ENCODE measurements at places on chromosomes 13 and 19.

DNA sequence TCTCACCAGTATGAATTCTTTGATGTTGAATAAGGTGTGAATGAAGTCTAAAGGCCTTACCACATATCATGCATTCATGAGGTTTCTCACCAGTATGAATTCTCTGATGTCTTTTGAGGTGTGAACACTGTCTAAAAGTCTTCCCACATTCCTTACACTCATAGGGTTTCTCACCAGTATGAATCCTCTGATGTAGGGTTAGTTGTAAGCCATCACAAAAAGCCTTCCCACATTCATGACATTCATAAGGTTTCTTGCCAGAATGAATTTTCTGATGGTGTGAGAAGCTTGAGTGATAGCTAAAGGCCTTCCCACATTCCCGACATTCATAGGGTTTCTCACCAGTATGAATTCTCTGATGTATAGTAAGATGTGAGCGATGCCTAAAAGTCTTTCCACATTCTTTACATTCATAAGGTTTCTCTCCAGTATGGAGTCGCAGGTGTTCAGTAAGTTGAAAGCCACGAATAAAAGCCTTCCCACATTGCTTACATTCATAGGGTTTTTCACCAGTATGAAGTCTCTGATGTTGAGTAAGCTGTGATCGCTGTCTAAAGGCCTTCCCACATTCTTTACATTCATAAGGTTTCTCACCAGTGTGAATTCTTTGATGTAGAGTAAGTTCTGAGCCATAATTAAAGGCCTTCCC lies 27.7 kb downstream of the ZNF461 start:
- DNase-seq = no peak

DNA sequence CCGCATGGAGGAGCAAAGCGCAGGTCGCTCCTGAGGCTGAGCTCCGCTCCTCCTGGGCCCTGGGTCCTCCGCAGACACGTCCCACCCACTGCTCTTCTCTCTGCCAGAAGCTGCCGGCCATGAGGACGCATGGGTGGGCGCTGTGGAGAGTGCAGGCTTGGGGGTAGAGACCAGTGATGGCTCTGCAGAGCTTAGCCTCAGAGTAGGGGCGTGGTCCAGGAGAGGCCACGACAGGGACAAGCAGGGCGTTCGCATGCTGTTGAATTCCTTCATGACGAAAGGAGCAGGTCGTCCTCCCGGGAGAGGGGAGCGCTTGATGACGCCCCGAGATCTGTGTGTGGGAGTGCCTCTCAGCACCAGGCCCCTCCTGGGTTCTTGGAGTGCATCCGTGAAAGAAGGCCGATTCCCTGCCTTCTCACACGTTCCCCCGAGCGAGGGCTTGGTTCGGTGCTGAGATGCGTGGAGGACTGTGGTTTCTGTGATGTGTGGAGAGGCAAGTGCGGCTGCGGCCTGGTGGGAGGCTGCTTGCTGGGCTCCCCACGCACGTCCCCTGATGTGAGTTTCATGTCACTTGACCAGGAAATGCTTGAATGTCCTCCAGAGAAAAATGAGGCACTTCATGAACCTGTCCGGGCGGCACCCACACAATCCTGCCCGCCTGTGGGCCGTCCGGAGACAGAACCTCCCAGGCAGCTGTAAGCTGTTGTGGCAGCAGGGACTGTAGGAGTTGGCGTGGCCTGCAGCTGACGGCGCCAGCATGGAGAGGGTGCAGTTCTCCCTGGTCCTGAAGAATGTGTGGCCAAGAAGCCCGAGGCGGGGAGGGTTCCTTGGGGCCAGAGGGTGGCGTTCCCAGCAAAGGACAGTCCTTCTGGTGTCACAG lies 4.5 kb downstream of the SF3A2 start:
- DNase-seq = no peak

- DNase-seq = peak; percentile 16
Observed at GRCh38 chr13:21176982-21177284, 475 bp downstream of the MRPL57 start.

DNA sequence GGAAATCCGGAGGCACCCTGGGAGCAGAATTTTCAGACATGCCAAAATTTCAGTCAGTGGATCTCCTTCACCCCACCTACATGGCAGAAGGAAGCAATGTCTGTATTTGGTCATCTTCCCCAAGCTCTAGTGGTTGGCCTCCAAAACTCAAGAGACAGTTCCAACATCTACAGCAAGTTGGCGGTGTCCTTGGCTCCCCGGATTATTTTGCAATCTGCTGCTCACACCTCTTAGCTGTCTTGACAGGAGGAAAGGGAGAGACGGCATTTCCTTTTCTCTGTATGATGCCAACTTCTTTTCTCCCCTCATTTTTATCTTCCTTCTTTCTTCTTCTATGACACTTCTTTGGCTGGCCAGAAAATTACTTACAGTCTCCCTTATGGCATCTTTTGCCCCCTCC lies 159.9 kb downstream of the SUCLA2 start:
- no peak for DNase-seq

DNA sequence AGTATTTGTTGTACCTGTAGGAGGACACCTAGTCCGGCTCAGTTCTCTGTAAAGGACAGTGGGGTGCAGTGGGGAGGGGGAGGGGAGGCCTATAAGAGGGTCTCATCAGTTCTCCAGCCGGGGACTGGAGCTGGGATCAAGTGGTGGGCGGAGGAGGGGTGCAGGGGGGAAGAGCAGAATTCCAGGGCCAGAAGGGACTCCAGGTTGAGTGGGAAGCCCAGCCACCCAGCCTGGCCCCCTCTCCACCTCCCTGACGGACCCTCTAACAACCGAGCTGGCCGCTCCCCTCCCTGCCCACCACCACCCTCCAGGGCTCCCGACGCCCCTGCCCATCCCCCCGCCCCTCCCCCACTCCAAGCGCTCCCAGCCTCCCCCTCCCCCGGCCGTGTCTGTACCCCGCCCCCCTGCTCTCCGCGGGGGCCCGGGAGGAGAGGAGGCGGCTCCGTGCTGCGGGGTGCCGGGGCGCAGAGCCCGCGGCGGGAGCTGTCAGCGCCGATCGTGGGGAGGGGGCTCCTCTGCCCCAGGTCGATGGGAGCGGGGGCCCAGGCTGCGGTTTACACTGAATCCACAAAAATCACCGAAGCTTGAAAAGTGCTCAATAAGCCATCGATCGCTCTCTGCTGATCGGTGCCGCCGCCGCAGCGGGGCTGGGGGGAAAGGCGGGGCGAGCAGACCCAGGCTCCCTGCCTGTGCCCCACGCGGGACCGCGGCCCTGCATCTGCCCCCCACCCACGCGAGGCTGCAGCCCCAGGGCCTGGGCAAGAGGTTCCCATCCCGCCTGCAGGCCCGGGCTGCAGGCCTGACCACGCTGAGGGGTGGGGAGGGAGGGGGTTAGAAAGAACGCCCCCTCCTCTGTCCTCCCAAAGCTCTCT lies 34.6 kb upstream of the ONECUT3 start:
- no peak for DNase-seq

GRCh38 chr13:28568286-28568685 lies 73.4 kb upstream of the FLT1 start:
- no peak for DNase-seq

GRCh38 chr19:36009220-36009619 lies 607 bp upstream of the SYNE4 start:
- peak; percentile 33 for DNase-seq

DNA sequence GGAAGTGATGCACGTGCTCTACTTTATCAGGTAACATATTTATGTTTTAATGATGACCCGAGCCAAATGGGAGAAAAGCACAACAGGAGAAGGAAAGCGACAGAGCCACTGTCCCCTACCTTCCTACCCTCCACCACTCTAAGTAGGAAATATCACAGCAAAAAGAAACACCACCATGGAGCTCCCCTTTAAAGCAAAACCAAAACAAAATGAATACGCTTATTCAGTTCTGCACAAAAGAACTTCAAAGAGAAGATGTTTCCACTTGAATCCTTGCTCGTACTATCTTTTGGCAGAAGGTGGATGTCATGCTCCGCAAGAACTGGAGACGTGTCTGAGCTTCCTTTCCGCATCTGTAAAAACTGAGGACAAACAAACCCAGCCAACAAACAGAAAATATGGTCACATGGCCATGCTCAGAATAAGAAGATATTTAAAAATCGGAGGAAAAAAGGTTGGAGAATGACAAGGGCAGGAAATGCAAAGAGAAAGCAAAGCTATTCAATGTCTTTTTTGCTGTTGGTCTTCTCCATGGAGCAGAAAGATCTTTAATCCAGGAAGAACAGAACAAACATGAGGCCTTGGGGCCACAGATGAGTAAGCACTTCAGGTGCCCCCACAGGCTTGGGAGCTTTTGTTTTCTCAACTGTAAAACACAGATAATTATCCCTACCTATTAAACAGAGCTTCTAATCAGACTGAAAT lies 19.5 kb downstream of the N4BP2L1 start:
- no peak for DNase-seq

GRCh38 chr13:112838038-112838841 lies 130.8 kb upstream of the MCF2L start:
- no peak for DNase-seq

DNA sequence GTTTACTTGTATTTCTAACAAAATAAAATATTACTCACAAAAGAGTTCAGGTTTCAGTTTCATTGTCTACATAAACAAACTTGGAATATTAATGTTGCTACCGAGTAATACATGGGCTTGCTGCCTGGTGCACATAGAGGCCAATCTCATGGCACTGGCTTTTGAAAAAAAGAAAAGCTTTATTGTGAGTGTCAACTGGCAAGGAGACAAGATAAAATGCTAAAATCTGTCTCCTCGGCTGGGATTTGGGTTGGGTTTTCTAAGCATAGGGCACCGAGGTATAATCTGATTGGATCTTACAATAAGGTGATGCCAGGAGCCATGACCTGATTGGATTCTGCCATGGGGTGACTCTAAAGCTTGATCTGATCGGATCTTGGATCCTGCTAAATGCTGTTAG lies 1519.9 kb upstream of the MIR17HG start:
- DNase-seq = no peak

Data from T-helper 17 cell (primary cell).